ENCODE measurements at places on chromosomes 5 and 9. TPM values are rescaled to one million over a fixed set of nuclear protein-coding genes. Genes with fewer than 3 reads are reported as not detected.

DNA sequence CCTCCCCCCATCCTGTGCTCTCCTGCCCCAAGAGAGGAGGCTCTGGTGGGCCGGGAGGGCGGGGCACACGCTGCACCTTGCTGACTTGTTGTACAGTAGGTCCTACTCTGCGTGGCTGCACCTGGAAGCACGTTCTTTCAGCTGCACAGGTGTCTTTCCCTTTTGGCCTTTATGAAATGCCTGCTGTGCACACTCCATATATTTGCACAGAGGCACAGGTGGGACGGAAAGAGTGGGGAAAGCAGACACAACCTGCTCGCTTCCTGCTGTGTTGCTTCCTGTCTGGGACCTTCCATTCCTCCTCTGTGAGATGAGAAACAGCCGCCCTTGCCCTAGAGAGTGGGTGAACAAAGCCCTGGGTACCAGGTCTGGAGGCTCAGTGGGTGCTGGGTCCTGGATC is 4.8 kb downstream of the USP20 start:
- no peak for DNase-seq

- no peak for DNase-seq
Observed at GRCh38 chr5:1167361-1167727, 34.1 kb upstream of the SLC6A19 start.

DNA sequence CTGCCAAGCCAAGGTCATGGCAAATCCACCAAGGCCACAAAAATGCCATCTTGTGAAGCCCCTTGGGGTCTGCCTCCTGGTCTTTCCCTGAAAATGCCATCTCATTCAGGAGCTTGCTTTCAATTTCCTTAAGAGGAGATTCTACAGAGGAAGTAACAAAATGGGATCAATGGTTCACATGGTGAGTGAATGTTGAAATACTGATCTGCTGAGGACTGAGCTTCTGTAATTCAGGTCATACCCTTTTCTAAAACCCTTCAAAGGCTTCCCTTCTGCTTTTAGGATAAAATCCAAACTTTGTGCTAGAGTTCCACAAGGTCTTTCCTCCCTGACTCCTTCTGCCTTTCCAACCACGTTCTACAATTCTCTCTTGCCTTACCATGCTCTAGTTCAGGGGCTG is 24.7 kb upstream of the NR3C1 start:
- no peak for DNase-seq

DNA sequence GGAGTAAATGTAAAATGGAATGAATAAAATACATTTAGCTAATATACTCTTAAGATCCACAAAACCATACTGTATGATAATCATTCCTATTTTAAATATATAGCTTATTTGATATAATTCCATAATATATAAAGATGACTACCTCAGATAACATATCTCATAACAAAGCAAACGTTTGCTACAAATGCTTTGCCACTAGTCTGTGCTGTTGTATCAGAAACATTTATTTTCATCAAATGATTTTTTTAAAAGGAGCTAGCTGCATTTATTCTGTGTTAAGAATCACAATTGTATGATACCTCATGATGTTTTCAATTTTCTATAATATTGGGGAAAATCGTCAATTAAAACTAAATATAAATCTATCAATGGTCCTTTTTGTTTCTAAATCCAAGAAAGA is 567.2 kb downstream of the PTPRD start:
- DNase-seq: no peak

GRCh38 chr9:121360601-121361374 is 9.3 kb downstream of the STOM start:
- DNase-seq: no peak

GRCh38 chr5:73684691-73685090 is 58.7 kb downstream of the ARHGEF28 start:
- DNase-seq: no peak

- no peak for DNase-seq
Observed at GRCh38 chr5:124133406-124133805, 613.0 kb downstream of the ZNF608 start.

DNA sequence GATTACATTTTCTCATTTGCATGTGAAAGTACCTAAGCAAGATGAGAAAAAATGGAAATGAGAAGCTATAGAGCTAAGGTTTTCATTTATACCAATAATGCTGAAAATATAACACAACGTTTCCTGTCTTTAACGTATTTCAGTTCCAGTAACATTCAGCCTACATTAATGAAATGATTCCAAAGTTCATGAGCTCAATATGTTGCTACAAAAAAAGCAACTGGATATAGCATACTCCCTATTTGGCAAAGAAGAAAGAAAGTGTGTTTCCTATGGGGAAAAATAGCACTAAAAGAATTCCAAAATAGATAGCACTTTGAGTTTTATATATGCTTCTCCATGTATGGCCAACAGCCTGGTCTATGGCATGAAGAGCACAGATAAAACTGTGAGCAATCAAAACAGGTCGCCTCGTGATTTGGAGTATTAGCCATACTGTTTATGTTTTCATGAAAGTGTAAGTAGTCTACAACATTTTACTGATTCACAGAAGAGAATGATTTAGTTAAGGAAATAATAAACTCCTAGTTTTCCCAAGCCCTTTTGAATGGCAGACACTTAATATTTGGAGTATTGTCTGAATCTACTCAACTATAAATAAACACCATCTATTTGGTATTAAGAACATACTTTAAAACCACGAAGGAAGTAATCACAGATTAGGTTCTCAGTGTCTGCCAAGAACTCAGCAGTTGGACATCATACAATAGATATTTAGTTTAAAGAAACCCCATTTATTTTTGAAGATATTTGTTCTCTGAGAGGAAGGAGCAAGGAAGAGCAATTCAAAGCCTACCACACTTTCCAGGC is 258.7 kb upstream of the RASA1 start:
- no peak for DNase-seq

GRCh38 chr5:25418319-25418859 is 773.6 kb upstream of the CDH10 start:
- DNase-seq: no peak

GRCh38 chr5:108531367-108532128 is 149.7 kb upstream of the FBXL17 start:
- DNase-seq: no peak

DNA sequence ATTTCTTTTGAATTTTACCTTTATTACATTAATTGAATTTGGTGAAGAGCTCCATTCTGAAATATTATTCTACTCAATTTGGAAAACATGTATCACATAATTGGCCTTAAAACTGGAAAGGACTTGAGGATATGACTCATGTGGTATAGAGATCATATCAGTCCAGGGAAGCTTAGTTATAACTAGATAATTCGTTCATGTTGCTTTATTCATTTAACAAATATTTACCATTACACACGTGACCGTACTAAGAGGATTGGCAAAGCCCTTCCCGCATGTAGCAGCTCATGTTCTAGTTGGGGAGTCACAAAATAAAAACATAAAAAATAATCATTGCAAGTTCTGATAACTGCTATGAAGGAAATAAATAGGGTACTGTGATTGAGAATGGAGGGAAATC is 1816.5 kb downstream of the MAT2B start:
- DNase-seq: no peak

DNA sequence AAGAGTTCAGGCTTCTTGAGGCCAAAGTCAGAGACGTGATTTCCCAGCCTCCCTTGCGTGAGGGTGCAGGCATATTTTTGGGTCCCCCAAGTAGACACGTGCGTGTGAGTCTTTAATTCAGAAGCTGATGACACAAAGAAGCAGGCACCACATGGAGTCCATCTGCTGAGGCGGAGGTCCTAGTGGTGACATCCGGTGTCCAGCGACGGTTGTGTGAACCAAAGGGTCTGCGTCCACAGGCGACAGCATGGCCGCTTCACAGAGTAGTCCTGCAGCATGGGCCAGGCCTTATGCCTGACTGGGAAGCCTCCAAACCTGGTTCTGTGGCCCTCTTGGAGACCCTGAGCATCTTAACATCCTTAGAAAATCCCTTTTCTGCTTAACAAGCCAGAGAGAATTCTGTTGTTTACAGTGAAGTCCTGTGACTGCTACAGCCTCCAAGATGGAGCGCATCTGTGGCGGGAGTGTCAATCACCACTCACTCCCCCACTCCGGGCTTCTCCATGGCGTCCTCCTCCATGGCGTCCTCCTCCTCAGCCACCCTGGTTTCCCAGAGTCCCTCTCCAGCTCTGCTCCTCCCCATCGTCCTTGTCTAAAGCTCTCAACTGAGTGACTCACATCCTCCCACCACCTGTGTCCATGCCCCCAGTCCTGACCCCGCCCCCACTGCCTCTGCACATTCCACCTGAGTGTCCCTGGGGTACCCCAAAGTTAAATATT is 133.8 kb downstream of the PAX5 start:
- DNase-seq: no peak

- DNase-seq: no peak
Observed at GRCh38 chr9:27436234-27436633, 87.9 kb upstream of the IFNK start.

DNA sequence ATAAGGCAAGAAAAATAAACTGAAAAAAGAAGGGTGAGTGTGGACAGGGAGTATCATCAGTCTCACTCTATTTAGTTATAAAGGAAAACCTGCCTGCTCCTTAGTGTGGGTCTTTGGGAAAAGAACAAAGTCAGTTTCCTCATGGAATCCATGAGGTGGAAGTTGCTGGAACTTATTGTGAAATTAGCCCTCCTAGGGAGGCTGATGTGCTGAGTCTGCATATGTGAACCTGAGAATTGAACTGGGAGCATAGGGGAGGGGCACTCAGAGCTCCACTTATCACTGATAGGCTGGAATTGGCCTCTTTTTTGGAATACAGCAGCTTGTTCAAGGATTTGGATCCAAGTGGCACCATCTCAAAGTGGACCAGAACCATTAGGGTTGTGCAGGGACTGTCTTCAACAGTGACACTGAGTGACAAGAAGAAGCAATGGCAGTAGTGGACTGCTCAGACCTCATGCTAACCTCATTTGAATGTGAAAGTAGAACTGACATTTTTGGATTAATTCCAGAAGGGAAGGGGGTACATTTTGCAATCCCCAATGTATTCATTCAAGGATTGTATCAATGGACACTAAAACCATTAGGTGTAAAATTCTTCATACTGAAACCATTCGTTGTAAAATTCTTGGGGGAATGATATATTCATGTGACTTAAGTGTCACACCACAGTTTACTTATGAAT is 103.6 kb upstream of the KLF9 start:
- no peak for DNase-seq

DNA sequence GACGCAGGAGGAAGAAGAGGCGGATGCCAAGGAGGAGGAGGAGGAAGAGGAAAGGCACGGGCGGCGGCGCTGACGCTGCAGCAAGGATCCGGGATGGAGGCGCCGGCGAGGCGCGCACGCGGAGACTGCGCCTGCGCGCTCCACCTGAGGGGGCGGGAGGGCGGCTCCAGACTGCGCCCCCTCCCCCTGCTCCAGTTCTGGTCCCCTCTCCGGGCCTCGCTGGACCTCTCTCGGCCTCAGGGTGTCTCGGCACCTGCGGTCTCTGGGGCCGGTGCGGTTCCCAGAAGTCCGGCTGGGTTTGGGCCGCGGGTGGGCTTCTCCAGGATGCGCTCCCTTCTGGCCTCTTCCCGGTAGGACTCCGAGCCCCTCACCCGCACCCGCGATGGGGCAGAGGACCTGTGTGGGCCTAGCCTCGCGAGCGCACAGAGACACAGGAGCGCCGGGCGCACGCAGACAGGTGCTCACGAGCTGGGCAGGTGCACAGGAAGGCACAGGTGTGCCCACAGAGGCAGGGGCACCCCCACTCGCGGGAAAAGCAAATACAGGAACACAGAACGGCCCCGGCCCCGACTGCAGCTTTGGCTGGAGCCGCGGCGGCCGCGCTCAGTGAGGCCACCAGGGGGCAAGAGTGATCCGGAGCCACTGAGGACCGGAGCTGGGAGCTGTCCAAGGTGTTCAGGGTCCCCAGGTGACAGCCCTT is at the start of gene NPDC1:
Gene NPDC1 (minus strand): TSS at position 90 of the 700 bp plus-strand sequence. CDS start 188 bp downstream, outside the sequence.
- peak; percentile 76 for DNase-seq

GRCh38 chr5:66469684-66470083 is 126.5 kb upstream of the MAST4 start:
- DNase-seq: no peak

DNA sequence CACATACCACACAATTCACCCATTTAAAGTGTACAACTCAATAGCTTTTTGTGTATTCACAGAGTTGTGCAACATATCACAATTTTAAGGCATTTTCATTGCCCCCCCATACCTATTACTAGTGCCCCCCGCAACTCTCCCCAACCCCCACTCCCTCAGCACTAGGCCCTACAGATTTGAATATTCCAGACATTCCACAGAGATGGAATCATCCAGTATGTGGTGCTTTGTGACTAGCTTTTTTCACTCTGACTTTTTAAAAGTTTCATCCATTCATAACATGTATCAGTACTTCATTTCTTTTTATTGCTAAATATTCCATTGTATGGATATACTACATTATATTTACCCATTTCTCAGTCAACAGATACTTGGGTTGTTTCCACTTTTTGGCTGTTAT is 102.9 kb upstream of the LRRTM2 start:
- no peak for DNase-seq

DNA sequence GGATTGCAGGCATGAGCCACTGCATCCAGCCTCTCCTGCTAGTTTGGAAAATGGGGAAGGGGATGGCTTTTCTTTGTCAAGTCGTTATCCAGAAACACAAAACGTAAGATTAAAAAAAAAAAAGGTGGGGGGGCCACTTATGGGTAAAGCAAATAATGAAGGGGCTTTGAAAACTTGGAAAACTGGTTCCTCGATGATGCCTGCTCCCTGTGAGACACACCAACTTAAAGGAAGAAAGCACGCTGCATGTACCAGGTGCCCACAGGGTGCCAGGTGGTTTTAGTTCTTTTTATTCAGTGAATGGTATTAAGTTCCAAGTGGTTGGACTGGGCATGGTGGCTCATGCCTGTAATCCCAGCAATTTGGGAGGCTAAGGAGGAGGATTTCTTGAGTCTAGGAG is 170.1 kb downstream of the GOLPH3 start:
- DNase-seq: no peak

- no peak for DNase-seq
Observed at GRCh38 chr5:59254055-59254687, 639.4 kb downstream of the PDE4D start.

RGMB gene
- total RNA-seq: 13.8 TPM

LRRC19 gene
- total RNA-seq: not detected

PDGFRB gene
- 1.8 TPM for total RNA-seq

CAVIN4 gene
- not detected for total RNA-seq

C9orf153 gene
- total RNA-seq: 0.18 TPM

C9orf50 gene
- not detected for total RNA-seq

FOXD4 gene
- 0.55 TPM for total RNA-seq

SAXO1 gene
- total RNA-seq: not detected

IFNA2 gene
- not detected for total RNA-seq

Measured in activated B cell treated with CpG ODN at 0.5 μM for 24 hours (primary cell).